ENCODE measurements at places on chromosomes 16 and 17.

DNA sequence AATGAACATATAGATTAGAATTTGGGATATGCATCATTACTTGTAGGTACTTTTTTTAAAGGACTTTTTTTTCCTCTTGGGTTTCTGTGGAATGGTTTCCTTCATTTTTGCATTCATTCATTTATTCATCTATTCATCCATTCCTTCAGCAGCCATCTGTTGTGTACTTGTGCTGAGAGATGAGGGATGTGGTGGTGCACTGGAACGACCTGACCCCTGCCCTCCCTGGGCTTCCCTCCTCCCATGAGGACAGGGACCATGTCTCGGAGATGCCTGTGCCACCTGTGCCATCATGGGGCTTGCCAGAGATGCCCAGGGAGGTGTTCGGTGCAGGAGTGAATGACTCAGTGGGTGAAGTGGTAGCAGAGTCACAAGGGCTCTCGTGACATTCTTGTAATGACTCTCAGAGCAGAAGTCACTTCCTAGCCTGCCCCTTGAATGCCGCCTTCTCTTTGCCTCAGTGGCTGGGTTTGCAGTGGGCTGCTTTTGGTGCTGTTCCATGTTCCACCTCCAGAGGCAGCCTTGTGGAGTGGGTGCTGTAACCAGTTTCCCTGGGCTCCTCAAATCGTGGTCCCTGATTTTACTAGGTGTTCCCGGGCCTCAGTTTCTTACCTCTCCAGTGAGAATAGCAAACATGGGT lies 43.9 kb downstream of the CLEC16A start:
- DNase-seq, result no peak

DNA sequence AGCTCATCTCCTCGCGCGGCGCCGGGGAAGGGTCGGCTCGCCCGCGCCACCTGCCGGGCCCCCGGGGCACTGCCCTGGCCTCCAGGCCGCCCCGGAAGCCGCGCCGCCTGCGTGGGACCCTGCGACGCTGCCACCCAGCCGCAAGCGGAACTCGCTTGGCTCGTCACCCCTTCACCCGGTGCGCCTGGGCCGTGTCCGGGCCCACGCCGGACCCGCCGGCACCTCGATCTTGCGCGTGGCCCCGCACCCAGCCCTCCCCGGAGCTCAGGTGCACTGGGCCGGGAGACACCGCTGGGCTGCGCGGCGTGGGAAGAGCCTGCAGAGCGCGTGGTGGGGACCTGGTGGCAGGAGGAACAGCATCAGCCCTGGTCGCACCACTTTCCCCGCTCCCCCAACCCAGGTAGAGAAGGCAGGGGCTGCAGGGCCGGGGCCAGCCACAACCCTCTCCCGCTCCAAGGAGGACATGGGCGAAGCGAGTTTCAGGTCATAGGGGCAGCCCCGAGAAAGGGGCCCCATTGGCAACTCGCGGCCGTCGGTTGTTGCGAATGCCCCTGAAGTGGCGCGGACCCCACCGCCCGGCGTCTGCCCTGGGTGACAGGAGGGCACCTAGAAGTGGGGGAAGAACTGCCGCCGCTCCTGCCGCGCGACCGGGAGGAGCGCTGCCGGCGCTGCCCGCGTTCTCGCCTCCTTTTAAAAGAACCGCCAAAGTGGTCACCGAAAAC lies 363 bp upstream of the MIF4GD start:
- no peak for DNase-seq

DNA sequence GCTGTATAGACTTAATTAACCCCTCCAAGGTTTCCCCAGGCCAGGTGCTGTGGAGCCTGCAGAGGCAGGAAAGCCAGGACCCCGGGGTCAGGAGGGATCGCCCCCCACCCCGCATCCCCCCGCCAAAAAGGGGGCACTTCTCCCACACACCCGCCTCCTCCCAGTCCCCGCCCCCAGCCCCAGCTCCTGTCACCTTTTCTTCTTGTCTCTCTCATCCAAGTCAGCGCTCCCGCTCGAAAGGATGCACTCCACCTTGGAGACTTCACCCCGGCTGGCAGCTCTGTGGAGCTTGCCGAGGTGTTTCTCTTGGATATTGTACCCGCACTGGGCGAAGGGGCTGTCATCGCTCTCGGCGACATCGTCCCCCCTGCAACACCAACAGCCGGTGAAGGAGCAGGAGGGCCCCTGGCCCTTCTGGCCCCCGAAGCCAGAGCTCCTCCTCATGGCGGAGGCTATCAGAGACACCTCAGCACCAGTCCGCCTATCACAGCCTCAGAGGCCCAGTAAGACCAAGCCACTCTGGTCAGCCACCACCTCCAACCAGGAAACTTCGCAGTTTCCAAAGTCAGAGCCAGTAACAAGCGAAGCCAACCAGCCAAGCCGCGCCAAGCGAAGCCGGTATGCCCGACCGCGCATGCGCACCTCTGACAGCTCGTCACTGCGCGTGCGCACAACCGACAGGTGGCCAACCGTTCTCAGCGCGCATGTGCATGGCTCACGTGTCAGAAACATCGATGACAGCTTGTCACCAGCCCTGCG lies 52.5 kb downstream of the SHCBP1 start:
- DNase-seq, result no peak

DNA sequence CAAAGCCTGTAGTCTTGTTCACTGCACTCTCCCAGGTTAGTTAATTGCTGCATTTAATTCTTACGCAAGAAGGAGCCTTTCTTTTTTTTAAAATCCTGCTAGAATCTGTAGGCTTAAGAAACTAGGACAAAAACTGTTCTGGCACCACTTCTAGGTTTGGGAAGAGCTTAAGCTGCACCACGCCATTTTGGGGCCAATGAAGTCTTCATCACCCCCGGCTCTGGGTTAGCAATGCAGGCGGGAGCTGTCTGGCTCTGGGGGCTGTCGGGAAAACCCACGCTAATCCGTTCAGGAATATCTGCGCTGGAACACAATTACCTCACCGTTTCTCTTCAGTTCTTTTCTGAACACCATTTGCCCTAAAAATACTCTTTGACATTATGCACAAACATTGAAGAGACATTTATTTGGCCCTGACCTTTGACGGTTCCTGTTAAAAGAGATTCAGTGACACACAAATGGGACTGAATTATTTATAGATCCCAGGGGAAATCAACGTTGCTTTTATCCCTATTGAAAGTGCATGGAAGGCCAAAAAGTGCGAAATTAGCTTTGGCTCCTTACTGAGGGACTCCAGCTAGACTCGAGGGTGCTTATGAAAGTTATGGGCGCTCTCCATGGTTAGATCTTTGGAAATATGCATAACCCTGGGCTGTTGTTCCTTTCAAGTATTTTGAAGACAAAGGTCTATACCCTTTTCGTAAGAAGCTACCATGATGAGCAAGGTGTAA lies 249.2 kb downstream of the HAPSTR1 start:
- DNase-seq, result no peak

DNA sequence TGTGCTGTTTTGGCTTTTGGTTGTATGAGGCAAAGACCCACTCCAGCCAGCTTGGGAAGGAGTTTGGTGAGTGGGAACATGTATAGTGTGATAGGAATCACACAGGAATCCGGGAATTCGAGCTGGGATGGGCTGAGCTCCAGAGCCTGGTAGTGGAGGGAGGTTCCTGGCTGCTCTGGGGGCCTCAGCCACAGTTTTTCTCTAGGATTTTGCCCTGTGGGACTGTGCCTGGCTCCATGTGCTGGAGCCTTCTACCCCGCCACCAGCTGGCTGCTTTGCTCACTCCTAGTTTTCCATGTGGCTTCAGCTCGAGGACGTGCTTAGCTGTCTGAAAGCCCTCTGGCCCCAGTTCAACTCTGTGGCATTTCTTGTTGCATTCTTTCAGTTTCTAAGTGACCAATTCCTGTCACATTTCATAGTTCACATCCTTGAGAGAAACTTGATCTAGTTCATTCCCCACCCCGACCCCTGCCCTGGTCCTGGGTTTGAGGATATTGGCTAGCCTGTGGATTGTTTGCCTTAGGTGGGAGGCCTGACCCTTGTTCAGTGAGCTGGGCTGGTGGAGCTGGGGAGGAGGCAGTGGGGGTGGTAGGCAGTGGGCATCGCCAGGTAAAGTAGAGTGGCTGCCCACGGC lies 5.0 kb downstream of the SEC14L1 start:
- no peak for DNase-seq

GRCh38 chr16:83681381-83681956 lies 126.3 kb upstream of the HSBP1 start:
- DNase-seq, result no peak

GRCh38 chr16:58850678-58851020 lies 116.5 kb upstream of the GOT2 start:
- DNase-seq, result no peak

DNA sequence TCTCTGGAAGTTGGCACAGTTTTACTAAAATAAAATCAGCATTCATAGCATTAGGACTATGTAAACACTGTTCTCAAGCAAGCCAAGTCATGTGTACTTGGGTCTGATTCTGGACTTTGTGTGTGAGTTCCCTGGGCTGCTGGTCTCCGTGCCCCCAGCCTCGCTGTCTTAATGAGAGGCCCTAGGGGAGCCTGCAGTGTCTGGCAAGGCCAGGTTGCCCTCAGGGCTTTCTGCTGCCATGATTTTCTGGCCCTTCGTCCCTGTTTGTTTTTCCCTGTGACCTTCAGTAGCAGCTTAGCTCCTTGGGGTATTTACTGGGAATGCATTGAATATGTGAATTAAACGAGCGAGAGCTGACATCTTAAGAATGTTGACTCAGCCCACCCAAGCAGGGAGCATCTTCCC lies 161.8 kb downstream of the RPTOR start:
- DNase-seq, result no peak

DNA sequence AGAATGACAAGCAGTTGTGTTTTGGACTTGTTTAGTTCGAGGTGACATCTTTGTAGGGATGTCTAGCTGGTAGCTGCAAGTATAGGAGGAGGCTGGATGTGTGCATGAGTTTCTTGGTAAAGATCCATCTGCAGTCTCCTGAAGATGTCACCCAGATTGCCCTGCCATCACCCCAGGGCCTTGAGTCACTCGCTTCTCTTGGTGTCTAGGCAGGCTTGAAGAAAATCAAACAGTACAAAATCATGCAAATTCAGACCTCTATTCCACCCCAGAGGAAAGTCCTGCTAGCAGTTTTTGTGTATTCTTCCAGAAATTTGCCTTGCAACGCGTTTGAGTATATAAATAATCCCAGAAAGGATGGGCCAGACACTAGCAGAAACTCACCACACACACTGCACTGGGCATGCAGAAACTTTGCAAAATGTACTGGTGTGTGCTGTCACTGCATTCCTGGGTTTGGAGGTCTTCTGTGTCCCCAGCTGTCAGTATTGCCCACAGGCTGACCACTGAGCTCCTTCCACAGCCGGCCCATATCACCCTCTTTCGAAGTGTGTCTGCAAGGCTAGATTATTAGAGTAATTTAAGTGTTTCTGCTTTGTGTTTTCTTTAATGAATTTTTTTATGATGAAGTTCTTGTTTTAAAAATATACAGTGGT lies 51.5 kb downstream of the TENT4B start:
- no peak for DNase-seq

- no peak for DNase-seq
Observed at GRCh38 chr16:27706866-27707685, 157.1 kb downstream of the KATNIP start.

GRCh38 chr17:65364438-65364837 lies 197.0 kb downstream of the AXIN2 start:
- DNase-seq, result no peak
